ENCODE measurements at places on chromosomes 3 and 15.

GRCh38 chr15:47872208-47872607, 154.9 kb downstream of the SEMA6D start:
- DNase-seq, result no peak

DNA sequence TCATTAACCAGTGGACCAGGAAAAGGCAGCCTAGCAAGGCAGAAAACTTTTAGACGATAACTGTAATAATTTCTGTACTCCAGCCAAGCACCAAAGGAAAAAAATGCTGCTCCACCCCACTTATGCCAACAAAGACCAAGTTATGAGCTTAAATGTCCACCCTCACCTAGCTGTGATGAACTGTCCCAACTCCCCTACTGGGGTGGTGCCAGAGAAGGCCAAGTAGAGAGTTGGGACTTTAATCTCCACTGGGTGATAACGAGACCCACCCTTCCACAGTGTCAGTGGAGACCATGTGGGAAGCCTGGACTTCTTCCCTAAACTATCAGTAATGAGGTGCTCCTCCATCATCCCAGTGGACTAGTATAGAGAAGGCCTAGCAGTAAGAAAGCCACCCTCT, 33.8 kb upstream of the COPB2 start:
- DNase-seq, result no peak

GRCh38 chr3:37701734-37702433, 159.8 kb upstream of the CTDSPL start:
- DNase-seq, result no peak

DNA sequence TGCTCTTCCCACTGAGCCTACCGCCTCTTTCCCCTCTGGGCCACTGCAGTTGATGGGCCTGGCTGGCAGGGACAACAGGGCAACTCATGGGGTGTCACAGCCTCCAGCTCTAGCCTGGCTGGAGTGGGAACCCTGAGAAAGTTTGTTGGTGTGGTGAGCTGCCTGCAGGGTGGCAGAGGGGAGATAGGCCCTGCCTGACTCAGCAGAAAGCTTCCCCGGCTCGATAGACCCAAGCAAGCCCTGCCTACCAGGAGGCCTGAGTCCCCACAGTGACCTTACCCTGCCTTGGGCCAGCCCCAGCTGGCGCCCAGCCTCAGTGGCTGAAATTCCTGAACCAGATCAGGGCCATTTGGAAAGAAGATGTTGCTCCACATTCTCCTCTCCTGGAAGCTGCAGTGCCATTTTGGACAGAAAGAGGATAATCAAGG, 29.4 kb downstream of the ABTB1 start:
- no peak for DNase-seq

GRCh38 chr15:51203797-51204196, 109.1 kb upstream of the TNFAIP8L3 start:
- DNase-seq, result no peak

- DNase-seq, result no peak
These were observed 16.6 kb downstream of the ZNF592 start for GRCh38 chr15:84764989-84765388.

- DNase-seq, result no peak
These were observed 70.1 kb downstream of the LMLN start for GRCh38 chr3:198030125-198030524.

DNA sequence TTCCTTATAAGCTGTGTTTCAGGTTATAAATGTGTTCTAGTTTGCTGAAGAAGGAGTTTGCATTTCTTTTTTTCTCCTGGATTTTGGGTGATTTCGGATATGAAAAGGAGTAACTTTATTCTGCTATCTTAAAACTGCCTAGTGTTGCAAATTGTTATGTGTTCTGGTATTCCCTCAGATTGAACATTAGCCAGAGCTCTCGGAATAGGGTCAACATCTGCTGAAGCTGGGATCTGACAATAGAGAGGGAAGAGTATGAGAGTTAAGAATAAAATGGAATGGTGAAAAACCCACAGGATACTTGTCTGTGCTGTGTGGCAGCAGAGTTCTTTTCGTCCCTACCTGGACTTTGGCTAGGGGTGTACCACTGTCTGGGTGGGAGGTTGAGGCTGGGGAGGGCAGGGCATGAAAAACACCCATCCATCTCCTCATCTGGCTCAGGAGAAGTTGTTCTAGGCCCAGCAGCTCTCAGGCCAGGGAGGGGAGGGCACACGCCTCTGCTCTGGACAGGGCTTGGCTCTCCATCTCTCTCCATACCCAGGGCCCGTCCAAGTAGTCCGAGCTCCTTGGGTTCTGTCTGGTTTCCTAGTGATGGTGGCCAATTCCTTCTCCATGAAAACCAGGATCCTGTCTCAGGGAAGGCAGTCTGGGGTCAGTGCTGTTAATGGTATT, 13.2 kb downstream of the SPSB4 start:
- DNase-seq, result no peak

- DNase-seq, result no peak
These were observed 220.4 kb upstream of the CFAP20DC start for GRCh38 chr3:59270209-59270608.

GRCh38 chr3:188918093-188918492, 253.7 kb upstream of the TPRG1 start:
- DNase-seq, result no peak

DNA sequence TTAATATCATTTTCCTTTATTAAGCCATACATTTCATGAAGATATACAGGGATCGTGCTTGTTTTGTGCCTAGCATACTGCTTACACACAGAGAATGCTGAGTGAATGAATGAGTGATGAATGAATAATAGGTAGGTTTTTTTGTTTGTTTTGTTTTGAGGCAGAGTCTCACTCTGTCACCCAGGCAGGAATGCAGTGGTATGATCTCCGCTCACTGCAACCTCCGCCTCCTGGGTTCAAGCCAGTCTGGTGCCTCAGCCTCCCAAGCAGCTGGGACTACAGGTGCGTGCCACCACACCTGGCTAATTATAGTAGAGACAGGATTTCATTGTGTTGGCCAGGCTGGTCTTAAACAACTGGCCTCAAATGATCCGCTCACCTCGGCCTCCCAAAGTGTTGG, 400.0 kb downstream of the ROBO1 start:
- no peak for DNase-seq

DNA sequence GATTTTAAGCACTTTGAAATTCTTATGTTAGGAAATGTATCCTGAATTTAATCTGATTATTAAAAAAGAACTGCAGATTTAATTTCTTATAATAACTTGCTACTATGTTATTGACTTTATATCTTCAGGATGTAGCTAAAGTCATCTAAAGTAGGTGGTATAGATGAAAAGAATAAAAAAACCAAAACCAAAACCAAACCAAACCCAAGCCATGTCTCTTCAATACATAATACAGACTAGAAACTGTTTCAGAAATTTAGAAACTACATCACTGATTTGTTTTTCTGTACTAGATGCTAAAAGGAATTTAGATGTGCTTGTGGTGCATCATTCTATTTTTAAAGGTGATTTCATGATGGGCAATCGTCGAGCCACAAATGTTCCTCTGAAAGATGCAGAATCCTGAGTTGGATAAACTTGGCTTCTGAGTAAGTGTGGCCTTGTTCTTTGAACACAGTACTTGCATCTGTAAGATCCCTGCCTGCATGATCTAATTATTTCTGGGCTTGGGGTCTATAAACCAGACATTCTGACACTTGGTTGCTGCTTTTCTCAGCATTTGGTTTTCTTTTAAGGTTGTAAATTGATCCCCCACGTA, 287.1 kb upstream of the SUCLG2 start:
- DNase-seq, result no peak

DNA sequence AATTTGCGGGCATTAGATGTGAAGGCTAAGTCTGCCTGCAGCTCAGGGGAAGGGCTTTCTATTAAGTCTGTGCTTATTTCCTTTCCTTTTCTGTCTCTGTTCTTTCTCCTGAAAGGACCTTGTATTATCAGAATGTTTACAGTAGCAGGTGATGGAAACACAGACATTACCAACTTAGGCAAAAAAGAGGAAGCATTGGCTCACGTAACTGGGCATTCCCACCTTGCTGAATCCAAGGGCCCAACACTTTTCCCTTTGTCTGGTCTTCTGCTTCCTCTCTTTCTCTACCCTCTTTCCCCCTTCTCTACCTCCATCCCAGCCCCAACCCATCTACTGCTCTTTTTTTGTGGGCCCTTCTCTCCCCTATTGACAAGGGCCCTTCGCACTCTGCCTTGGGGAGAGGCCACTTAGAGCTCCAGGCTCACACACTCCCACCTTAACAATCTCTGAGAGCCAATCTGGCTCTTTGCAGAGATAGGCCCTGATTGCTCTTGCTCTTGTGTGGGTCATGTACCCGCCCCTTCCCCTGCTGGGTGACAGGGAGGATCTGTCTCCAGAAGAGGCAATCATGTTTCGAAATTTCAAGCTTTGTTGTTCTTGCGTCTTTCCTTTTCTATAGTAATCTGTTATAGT, 35.0 kb downstream of the ACAA1 start:
- no peak for DNase-seq

DNA sequence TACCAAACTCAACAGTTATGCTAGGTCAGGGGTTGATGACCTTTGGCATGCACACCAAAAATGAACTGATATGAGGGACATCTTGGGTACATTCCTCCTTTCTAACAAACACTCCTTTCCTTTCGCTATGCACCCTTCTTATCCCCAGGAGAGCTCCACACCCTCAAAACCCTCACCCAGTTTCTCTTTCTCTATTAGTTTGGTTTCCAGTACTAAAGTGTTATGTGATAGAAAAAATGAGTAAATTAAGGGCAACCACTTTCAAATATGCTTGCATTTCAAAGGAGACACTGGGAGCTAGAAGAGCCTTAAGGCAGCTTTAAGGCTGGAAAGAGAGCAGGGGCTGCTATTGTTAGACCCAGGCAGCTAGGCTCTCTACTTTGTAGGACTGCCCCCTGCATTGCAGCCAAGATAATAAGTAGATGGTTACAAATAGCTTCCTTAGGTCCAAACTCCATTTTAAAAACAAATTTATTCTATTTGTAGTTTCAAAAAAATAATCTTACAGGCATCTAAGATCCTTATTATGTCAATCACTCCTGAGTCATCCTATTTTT, 244.3 kb downstream of the ZIC1 start:
- DNase-seq, result no peak

DNA sequence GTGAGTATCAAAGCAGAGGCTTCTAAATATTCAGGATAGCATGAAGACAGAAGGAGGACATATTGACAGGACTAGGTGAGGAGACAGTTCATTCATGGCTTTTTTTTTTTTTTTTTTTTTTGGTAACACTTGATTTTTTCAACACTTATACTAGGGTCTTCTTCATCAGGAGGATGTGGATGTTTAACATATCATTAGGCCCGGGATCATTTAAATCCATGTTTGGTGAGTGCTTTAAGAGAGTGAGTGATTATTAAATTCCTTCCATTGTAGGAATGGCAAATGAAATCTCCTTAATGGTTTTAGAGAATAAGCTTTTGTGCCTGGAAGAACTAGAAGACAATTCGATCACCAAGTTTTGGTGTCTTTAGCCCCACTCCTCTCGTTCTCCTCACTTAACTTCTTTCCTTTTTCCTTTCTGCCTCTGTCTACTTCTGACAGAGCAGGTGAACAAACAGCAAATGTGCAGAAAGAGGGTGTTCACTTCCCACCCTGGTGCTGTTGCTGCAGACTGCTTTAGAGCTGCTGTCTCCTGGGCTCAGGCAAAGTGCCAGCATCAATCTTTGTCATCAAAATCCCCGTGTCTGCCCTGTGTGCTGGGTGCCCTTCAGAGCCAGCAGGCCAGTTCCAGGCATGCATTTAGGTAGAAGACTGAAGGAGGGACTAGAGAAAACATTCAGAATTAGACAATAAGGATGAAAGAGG, 35.6 kb upstream of the RAB11A start:
- no peak for DNase-seq

- DNase-seq, result no peak
These were observed 36.9 kb downstream of the SENP8 start for GRCh38 chr15:72155003-72155621.

- no peak for DNase-seq
These were observed 86.1 kb downstream of the LIPC start for GRCh38 chr15:58517682-58518525.

DNA sequence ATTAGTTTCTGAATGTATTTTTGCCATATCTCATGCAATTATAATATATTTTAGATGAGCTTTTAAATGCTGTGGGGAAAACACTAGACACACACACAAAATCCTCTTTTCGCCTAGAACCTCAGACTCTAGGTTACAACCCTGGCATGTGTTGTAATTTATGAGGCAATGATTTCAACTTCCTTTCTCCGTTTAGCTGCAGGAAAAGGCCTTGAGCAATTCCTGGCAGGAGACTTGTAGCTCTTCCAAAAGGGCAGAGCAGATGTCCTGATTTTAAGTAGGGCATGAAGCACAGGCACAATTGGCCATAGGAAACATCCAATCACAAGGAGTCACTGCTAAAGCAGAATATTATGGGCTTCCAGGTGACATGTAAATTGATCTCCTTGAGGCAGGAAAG, 82.0 kb downstream of the GPR156 start:
- DNase-seq, result no peak

- DNase-seq, result no peak
These were observed 136.3 kb downstream of the FOXP1 start for GRCh38 chr3:71447197-71447596.

DNA sequence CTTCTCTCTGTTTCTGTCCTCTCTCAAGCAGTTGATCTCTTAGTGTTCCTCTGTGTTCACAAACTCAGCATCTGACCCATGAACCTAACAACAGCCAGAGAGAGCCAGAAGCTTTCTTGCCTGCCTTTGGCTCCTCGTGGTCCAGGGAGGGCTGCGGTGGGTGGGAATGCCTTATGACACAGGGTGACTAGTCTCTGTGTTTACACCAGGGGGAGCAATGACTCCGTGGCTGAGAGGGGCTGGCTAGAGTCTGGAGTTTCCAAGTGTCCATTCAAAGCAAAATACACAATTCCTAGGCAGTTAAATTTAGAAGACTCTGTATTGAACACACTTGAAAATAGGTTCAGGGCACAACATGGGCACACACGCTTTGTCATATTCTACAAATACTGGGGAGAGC, 370.0 kb upstream of the FRG2C start:
- no peak for DNase-seq

- no peak for DNase-seq
These were observed 176.0 kb upstream of the BCHE start for GRCh38 chr3:166013073-166013679.

- no peak for DNase-seq
These were observed 41.4 kb downstream of the NFKBIZ start for GRCh38 chr3:101890716-101891115.

Data from activated T-helper 9 cell treated with anti-CD3 and anti-CD28 coated beads, Interleukin-2, amount 50 U/mL, for 16 hours (primary cell).